IMR-90 (cell line): ENCODE measurements at places on chromosomes 16 and 17. TPM values are rescaled to one million over a fixed set of nuclear protein-coding genes. Genes with fewer than 3 reads are reported as not detected.

DNA sequence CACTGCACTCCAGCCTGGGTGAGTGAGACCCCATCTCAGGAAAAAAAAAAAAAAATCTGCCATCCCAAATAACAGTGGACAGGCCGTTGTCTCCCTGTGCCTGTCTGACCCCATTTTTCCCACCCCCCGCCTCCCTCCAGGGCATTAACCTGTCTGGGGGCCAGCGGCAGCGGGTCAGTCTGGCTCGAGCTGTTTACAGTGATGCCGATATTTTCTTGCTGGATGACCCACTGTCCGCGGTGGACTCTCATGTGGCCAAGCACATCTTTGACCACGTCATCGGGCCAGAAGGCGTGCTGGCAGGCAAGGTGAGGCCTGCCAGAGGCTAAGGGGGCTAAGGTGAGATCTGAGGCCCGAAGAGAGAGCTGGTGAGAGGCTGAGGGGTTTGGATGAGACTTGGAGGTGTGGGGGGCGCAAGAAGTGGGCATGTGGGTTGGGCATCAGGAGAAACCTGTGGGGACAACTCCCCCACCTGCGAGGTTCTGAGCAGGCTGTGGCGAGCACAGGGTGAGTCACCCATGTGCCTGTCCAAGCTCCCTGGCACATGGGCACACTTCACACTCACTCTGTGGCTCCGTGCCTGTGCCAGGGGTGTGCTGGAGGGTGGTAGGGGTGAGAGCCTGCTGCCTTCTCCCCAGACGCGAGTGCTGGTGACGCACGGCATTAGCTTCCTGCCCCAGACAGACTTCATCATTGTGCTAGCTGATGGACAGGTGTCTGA is 34.7 kb downstream of the ANKRD40 start:
- no peak overlapping the region for H3K27ac ChIP-seq
- H3K4me1 ChIP-seq: peaks cover 17% of the 10 kb centered on the region
- no peaks in the 10 kb centered on the region for H3K27me3 ChIP-seq
- H3K4me3 ChIP-seq: no peak overlapping the region
- 0 out of 2 replicates have a peak, but pooled peaks cover 1% of the 10 kb centered on the region for H3K36me3 ChIP-seq

DNA sequence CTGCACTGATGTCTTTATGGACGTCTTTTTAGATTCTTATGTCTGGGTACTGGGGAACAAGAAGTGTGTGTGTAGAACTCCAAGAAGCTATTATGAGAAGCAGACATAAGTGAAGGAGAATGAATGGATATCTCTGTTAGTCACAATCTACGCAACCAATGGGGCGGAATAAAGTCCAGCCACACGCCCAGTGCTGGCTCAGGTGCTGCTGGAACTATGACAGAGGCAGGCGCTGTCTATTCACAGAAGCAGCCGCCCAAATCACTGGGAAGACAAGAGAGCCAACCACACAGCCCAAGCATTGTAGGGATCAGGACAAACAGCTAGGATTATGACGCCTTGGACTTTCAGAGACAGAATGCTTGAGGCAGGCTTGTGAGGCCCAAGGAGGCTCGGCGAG is 43.9 kb upstream of the ICAM2 start:
- no peaks in the 10 kb centered on the region for H3K27me3 ChIP-seq
- no peak overlapping the region for H3K4me3 ChIP-seq
- H3K27ac ChIP-seq: no peak overlapping the region
- DNase-seq: no peak

- H3K27ac ChIP-seq: no peak overlapping the region
- no peaks in the 10 kb centered on the region for H3K36me3 ChIP-seq
- DNase-seq: no peak
- no peaks in the 10 kb centered on the region; the same call in 1 of the 2 replicates for H3K27me3 ChIP-seq
These were observed 32.7 kb upstream of the PIK3R6 start for GRCh38 chr17:8900207-8900606.

GRCh38 chr17:41467561-41467960 is 375 bp upstream of the KRT32 start:
- H3K4me1 ChIP-seq: peaks cover 8% of the 10 kb centered on the region
- no peak overlapping the region for H3K27ac ChIP-seq

DNA sequence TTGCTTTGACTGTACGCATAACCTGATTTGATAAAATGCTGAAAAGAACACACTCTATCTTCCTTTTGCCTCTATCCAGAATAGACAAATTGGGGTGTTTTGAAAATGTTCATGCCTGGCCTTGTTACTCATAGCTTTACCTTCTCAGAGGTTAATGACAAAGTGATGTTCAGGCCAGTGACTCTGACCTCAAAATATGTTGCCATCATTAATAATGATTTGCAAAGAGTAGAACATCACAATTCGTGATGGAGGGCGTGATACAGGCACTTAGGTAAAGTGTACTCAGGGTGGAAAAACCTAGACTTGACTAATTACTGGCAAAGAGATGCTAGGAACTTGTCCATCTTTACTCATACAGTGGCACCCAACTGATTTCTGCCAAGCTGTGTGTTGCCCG is 656.6 kb upstream of the SOX9 start:
- no peak for DNase-seq
- H3K36me3 ChIP-seq: no peaks in the 10 kb centered on the region
- H3K27me3 ChIP-seq: no peaks in the 10 kb centered on the region
- H3K27ac ChIP-seq: no peak overlapping the region
- no peak overlapping the region for H3K4me3 ChIP-seq

PLA2G10 gene
- total RNA-seq: not detected in 2 replicates
